AG20443 (cell line): ENCODE measurements at places on chromosomes 6 and 20.

GRCh38 chr20:32387252-32387651 lies 29.1 kb downstream of the ASXL1 start:
- DNase-seq = no peak

GRCh38 chr6:161068321-161068741 lies 76.8 kb downstream of the MAP3K4 start:
- DNase-seq = no peak

DNA sequence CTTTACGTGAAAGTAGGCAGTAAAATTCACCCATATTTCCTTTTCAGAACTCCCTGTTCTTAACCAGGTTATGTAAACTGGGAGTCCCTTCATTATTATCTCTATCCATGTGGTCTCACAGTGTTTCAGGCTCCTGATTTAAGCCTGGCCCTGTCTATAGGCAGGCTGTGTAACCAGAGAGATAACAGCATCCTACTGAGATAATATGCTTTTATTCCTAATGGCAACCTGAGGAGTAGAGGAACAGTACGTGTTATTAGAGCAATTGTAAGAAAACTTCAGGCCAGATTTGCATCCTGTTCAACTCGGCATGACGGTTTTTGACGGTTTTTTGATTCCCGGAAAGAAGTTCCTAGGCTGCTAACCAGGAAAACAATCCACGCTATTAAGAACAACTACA lies 16.9 kb downstream of the FUT9 start:
- DNase-seq = no peak

DNA sequence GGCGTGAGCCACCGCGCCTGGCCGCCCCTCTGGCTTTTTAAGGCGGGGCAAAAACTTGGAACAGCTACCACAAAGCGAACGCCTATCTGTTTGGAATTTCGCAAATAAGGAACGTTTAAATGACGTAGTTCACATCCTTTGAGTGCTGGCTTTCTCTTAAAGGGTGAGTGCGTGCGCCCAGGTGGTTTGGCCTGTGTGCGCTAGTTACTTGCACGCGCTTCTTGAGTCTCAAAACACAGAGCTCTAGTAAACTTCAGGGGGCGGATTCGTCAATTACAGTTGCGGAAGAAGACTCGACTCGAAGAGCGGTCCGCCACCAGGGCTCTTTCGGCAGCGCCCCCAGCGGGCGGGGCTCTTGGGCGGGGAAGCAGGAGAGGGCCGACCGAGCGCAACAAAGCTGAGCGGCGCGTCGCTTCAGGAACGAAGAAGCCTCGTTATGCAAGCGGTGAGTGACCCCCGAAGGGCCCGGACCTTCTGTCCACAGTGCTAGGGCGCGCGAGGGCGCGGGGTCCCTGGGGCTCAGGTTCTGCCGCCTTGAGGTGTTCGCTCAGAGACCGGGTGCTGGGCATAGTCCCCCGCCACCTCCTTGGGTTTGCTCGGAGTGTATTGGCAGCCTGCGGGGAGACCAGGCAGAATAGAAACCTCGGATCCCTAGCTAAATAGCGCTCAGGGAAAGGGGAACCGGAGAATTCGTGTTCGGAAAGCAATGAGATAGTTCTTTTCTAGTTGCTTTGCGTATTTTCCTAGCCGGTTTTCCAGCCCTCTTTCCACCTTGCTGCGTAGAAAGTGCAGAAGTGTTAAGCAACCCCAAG lies at the start of gene SYCP2L:
Gene SYCP2L (plus strand): TSS at position 362 of the 812 bp plus-strand sequence. CDS start 75 bp downstream, at position 437.
- DNase-seq = peak; percentile 23

DNA sequence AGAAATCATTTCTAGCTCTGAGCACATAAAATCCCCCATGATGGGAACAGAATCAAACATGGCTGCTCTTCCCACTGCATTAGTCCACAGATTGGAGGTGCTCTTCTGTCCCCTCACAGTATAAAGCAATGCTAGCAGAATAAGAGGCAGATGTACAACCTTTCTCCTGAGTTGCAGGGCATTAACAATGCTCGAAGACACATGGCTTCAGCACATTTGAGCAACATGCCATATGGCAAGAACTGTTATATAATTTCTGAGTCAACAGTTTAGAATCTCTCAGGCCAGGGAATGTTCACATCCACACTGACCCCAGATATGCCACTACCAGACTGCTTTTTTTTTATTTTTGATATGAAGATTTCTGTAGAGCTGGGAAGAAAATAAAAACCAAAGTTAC lies 119.6 kb downstream of the KIF13A start:
- DNase-seq = peak; percentile 69

DNA sequence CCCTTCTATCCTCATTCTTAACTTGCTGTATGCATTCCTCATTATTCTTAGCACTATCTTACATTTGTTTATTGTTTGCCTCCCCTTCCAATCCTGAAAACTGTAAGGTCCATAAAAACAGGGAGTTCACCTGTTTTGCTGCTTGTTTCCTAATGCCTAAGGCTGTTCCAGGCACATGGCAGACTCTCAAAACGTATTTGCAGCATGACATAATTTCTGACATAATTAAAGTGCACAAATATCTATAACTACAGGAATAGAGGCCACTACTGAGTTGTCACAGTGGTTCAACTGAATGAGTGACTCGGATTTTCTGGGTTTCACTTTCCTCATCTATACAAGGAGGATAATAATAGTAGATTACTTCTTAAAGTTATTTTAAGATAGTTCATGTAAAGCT lies 83.0 kb downstream of the HFE start:
- no peak for DNase-seq

GRCh38 chr6:44485601-44486401 lies 98.3 kb downstream of the CDC5L start:
- DNase-seq = no peak

- no peak for DNase-seq
Observed at GRCh38 chr6:93917216-93917615, 497.9 kb upstream of the EPHA7 start.

- DNase-seq = no peak
Observed at GRCh38 chr6:36836111-36837021, 2.9 kb downstream of the CPNE5 start.
